Fibroblast of skin of right quadriceps (primary cell): ENCODE measurements at places on chromosomes 1 and 21.
A peak's percentile ranks its signal among the peaks of the same experiment; 100 is the strongest.

DNA sequence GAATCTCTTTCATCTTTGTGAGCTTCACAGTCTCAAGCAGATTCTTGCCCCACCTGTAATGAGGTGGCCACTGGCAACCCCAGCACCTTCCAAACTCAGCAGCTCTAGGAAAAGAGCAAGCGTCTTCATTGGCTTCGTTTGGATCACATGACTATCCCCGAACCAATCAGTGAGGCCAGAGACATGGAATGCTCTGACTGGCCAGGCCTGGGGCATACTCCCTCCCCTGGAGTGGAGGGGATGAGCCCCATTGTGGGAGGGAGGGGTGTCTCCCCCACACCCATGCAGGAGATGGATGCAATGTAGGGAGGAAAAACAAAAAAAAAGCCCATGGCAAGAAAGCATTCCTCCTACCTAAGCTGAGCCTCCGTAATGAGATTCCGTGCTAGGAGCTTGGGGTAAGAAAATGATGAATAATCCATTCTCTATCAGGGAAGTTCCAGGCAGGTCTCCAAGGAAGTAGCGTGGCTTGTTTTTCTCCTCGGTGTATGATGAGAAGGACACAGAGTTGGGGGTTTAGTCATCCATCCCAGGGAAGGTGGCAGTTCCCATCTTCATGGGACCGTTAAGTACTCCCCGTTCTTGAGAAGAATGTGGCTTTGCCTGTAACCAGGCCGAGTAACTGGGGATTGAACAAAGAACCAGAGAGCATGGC lies 32.7 kb downstream of the FHAD1 start:
- DNase-seq = no peak

- peak; percentile 7 for DNase-seq
These were observed 29.8 kb upstream of the NCAM2 start for GRCh38 chr21:20968391-20968790.

GRCh38 chr1:208280681-208281450 lies 36.7 kb upstream of the PLXNA2 start:
- DNase-seq = peak; percentile 7

GRCh38 chr1:54579337-54579781 lies 31.3 kb downstream of the ACOT11 start:
- DNase-seq = no peak

GRCh38 chr1:58251430-58252073 lies 295.0 kb downstream of the OMA1 start:
- peak; percentile 3 for DNase-seq

DNA sequence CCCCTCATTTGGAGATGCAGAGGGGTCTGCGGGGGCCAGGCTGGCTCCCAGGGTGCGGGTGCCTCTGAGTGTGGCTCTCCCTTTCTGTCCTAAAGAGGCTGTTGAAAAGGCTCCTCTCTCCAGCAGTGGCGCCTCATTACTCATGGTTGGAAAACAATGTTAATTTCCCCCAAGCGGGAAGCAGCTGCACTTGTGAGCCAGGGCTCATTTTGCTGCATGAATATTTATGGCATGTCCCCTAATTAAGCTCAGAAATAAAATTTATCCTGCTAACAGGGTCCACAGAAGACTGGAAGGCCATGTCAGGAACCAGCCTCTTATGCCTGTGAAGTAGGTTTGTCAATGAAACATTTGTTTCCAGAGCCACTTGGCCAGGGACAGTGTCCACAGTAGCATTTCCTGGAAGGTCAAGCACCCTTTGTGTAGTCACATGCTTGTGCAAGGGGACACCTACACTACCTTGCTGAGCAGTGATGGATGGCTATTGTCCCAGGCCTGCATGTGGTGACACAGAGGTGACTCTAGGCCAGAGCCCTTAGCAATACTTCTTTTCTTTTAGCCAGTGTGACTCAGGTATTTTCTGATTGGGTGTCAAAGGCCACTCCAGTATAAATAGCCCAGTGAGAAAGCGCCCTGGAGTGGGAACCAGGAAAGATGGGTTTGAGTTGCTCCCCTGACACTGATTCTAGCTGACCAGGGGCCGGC lies 259.0 kb downstream of the FOXD2 start:
- DNase-seq = no peak

GRCh38 chr1:227777156-227777555 lies 38.3 kb upstream of the PRSS38 start:
- no peak for DNase-seq

DNA sequence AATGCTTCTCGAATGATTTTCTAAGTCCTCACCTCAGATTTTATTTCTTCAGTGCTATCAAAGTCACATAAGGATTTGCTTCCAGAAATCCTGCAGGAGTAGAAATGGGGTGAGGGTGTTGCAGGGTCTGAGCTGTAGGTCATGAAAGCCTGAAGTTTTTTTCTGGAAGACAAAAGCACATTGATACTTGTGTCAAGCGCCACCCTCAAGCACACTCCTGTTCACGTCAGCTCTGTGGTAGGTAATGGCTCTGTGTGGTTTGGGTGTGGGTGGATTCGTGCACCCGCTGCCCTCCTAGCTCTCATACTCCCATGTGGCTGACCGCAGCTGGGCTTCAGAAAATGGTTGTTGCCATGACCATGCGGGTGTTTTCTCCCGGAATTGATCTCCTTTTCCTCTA lies 39.9 kb downstream of the AKNAD1 start:
- DNase-seq = peak; percentile 30

GRCh38 chr21:38958940-38959691 lies 153.4 kb downstream of the ETS2 start:
- DNase-seq = peak; percentile 91

DNA sequence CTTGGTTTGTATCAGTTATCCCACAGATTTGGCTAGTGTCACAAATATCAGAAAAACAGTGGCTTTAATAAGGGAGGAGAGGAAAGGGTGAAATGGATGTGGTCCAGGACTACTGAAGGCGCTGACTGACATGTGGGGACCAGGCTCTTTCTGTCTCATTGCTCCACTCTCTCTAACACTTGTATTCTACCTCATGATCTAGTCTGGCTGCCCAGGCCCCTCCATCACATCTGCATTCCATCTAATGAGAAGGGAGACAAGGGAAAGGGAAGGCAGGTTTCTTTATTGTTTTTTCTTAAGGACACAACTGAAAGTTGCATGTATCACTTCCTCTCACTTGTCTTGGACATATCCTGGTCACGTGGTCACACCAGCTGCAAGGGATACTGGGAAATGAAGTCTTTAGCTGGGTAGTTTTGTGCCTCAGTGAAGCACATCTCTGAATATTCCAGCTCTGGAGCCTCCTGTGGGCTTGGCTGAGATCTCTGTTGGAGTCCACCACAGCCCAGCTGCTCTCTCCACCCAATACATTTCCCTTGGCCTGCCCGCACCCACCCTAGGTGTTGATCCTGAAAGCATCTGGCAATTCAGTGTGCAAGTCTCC lies 42.0 kb upstream of the PADI2 start:
- no peak for DNase-seq

DNA sequence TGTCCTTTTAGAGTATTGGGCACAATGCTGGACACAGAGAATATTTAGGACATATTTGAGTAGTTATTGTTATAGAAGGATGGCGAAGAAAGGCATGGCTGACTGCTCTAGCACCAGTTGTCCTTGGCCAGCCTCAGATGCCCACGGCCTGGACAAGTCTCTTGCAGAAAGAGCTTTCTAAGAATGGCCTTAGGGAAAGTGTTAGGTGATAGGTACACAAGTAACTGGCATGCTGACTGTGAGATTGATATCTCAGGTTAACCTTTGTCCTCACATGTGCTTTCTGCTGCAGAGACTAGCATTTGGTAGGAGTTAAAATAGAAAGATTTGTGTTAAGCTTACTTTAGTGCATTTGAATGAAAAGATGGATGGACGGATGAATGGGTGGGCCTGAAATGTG lies 10.1 kb downstream of the SFT2D2 start:
- no peak for DNase-seq

GRCh38 chr1:11483581-11484320 lies 4.8 kb downstream of the DISP3 start:
- no peak for DNase-seq

- no peak for DNase-seq
These were observed 397.2 kb downstream of the NEGR1 start for GRCh38 chr1:71885171-71885570.

DNA sequence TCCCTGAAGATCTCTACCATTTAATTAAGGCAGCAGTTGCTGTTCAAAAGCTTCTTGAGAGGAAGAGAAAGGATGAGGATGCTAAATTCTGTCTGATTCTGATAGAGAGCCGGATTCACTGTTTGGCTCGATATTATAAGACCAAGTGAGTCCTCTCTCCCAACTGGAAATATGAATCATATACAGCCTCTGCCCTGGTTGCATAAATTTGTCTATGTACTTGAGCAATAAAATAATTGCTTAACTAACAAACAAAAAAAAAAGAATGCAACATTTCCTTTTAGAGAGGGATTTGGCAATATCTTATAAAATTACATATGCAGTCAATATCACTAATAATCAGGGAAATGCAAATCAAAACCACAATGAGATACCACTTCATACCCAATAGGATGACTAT lies 26.8 kb downstream of the ALDH9A1 start:
- no peak for DNase-seq

DNA sequence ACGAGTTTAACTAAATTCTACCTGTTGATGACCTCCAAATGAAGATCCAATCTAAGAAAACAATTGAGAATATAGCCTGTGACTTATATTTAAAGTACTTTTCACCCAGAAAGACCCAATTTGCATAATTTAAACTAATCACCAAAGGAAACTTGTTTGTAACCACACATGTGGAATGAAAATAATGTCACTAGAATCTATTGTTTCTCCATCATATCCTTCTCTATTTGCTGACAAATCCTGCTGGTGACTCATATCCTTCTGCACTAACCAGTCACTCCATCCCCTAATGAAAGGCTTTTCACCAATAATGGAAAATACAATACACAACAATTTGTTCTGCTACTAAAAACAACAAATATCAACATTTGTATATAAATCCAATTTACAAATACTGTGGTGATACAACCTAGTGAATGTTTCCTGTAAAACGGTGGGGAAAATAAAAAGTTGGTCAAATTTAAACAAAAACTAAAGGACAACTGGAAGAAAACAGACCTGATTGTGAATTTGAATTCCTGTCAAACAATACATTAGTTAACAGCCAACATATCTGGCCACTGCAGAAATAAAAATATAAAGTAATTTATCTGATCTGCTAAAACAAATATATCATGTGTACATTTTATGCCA lies 6.5 kb downstream of the PTP4A2 start:
- DNase-seq = peak; percentile 51

GRCh38 chr21:20946701-20947100 lies 51.5 kb upstream of the NCAM2 start:
- no peak for DNase-seq

- no peak for DNase-seq
These were observed 26.2 kb downstream of the TFF3 start for GRCh38 chr21:42288962-42289361.

- DNase-seq = peak; percentile 73
These were observed 196.8 kb upstream of the LMO4 start for GRCh38 chr1:87131809-87132283.

GRCh38 chr1:223700942-223701637 lies 11.2 kb upstream of the CAPN2 start:
- DNase-seq = peak; percentile 99

DNA sequence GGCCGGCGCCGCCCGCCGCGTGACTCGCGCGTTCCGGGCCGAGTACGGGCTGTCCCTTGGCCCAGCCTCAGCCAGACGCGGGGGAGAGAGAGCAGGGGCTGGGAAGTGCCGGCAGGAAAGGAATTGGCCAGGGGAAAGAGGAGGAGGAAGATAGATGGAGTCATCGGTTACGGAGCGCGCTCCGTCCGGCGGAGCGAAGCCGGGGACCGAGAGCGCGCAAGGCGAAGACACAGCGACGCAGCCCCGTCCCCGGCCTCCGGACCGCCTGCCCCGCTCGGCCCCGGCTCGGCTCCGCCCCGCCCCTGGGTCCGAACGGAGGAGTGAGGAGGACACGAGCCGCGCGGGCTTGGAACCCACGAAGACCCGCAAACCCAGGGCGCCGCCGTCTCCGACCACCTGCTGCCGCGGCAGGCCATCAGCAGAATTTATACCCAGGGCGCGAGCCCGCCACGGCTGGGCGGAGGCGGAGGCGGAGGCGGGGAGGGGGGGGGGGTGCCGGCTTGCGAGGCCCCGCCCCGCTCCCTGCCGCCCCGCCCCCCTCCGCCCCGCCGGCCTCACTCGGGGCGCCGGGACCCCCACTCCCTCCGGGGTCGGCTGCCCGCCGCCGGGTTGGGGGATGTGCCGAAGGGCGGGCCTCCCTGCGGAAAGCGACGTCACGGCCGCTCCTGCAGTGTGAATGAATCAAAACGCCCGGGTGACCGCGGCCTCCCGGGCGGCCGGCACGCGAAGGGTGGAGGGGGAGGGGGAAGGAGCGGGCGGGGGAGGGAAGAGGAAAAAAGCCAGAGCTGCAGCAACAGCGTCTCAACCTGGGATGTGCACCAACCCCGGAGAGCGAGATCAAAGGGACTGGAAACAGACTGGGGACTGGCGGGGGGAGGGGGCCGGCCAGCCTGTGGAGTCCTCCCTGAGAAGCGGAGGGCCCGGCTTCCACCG lies at the start of gene LHX4:
Gene LHX4, plus strand, starts transcription at position 782 of the 933 bp plus-strand sequence. CDS start 266 bp downstream, outside the sequence.
- peak; percentile 20 for DNase-seq

DNA sequence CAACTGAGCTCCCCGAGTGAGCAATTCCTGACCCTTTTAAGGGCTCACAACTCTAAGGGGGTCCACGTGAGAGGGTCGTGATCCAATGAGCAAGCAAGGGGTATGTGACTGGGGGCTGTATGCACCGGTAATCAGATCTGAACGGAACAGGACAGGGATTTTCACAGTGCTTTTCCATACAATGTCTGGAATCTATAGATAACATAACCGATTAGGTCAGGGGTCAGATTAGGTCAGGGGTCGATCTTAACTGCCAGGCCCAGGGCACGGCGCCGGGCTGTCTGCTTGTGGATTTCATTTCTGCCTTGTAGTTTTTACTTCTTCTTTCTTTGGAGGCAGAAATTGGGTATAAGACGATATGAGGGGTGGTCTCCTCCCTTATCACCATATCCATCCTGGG lies 30.7 kb upstream of the OPRD1 start:
- no peak for DNase-seq

- no peak for DNase-seq
These were observed 7.5 kb downstream of the NRIP1 start for GRCh38 chr21:15057285-15057684.

DNA sequence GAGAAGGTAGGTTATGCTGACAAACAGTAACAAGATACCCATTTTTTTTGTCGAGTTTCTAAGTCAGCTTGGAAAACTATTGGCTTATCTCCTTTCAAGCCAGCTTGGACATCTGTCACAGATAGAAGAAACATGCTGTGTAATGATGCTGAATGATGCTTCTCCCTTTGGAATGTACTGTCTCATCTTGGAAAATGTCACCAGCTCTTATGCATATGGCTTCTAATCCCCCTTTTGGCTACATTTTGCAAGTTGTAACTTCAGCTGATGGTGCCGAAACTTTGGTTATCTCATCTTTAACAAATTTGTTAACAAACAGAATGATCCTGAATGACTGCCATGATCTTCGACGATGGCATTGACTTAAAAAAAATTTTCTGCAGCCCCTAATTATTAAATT lies 68.8 kb upstream of the ST6GALNAC3 start:
- DNase-seq = peak; percentile 55

DNA sequence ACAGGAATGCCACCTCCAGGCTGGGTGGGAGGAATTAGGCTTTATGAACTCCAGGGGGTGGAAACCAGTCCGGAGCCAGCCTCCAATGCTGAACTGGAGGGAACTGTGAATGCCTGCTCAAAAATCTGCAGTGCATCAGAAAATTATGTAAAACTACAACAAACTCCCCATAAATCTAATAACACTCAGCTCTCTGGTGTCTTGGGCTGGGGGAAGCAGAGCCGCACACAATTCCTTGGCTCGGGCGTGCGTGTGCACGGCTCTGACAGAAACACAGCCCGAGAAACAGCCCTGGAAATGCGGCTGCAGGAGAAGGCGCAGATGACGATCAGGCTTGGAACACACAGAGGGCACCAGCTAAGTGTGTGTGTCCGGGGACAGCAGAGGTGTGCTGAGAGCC lies 127.6 kb upstream of the VAMP3 start:
- peak; percentile 34 for DNase-seq
